AG10803 (cell line): ENCODE measurements at places on chromosomes 3 and 15.

- no peak for DNase-seq
Observed at GRCh38 chr15:63857461-63857856, 23.7 kb upstream of the HERC1 start.

GRCh38 chr15:63483521-63484371 lies 20.6 kb upstream of the USP3 start:
- DNase-seq, result no peak

DNA sequence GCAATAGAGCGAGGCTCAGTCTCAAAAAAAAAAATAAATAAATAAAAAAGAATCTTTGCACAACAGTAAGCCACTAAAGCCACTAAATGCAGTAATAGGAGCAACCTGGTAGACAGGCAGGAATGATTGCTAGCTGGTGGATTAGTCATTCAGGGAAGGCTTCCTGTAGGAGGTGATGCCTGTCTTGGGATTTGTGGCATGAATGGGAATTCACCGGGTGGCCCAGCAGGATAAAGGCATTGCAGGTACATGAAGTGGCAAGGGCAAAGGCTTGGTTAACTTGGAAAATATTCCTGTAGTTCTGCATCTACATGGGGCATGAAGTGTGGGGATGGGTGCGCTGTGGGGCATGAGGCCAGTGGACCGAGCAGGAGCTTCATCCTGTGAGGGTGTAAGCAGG lies 94.5 kb downstream of the IQSEC1 start:
- DNase-seq, result no peak

GRCh38 chr3:127478922-127479321 lies 111.6 kb downstream of the TPRA1 start:
- no peak for DNase-seq

- no peak for DNase-seq
Observed at GRCh38 chr3:31226346-31226745, 306.4 kb upstream of the STT3B start.

DNA sequence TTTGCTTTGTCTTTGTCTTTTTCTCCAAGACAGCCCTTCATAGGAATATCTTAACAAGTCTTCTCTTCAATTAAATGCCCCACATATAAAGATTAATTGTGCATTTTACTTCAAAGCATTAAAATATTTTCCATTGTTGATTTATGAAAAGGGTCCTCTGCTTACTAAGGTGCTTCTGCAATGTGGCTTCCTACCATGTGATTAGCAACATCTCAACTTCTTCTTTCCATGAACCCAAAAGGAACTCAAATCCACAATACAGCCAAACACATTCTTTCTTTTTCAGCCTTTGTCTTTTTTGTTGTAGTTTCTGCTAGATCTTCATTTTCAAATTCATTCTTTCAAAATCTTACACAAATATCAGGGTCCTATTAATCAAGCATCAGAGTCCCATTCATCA lies 309.2 kb downstream of the NSUN3 start:
- DNase-seq, result no peak

GRCh38 chr3:94811836-94812235 lies 749.0 kb downstream of the NSUN3 start:
- no peak for DNase-seq

GRCh38 chr15:93203036-93203435 lies 114.0 kb upstream of the RGMA start:
- no peak for DNase-seq

GRCh38 chr3:58998476-58999117 lies 51.2 kb downstream of the CFAP20DC start:
- peak; percentile 86 for DNase-seq

- DNase-seq, result no peak
Observed at GRCh38 chr3:37537914-37538691, 323.6 kb upstream of the CTDSPL start.

- DNase-seq, result no peak
Observed at GRCh38 chr15:81195339-81195864, 1.3 kb upstream of the IL16 start.

- DNase-seq, result no peak
Observed at GRCh38 chr3:131363275-131363674, 18.3 kb upstream of the NUDT16 start.

DNA sequence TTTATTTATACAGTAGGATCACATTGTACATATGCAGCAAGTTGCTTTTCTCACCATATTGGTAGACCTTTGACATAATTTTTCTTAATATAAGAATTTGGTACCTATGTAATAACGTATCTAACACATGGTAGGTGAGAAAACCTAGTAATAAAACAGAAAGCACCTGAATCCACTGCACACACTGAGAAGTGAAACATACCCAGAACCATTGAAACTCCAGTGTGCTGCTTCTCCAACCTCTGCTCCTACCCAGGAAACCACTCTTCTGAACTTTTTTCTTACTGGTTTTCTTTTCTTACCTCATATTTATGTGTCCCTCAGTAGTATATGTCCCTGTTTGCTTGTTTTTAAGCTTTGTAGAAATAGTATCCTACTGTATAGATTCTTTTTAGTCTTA lies 293.0 kb downstream of the UBE2E2 start:
- no peak for DNase-seq

GRCh38 chr3:90102146-90102545 lies 994.7 kb downstream of the EPHA3 start:
- DNase-seq, result no peak

DNA sequence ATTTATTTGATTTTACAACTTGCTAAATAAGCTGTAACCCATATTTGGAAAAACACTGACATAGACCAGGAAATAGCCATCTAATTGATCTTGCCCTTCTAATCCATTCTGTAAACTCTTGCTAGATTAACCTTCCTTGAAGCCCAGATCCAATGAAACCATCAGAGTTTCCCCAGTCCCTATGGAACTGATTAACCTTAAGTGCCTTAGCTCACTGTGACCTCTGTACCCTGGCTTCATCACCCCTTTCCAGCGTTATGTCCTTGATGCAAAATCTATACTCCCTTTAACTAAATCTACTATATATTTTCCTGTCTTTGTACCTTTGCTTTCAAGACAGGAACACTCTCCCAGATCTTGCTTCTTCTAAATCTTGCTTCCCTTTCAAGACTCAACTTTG lies 42.9 kb upstream of the CADPS start:
- no peak for DNase-seq

DNA sequence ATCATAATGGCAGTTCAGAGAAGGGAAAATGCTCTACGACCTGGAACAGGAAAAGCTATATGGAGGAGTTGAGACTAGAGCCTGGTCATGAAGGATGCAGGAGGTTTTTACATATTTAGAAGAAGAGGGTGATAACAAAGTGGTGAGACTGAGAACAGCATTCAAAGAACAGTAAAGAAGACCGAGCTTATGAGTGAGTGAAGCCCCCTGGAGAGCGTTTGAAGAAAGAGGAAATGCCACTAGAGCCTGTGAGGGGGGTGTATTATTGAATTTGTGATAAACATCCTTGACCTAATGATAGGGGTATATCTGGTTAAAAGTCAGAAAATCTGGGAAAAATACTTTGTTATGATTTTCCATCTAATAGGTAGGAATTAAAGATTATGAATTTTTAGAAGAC lies 4.2 kb downstream of the PARP9 start:
- DNase-seq, result no peak

- DNase-seq, result no peak
Observed at GRCh38 chr3:121737644-121738043, 11.9 kb downstream of the GOLGB1 start.

DNA sequence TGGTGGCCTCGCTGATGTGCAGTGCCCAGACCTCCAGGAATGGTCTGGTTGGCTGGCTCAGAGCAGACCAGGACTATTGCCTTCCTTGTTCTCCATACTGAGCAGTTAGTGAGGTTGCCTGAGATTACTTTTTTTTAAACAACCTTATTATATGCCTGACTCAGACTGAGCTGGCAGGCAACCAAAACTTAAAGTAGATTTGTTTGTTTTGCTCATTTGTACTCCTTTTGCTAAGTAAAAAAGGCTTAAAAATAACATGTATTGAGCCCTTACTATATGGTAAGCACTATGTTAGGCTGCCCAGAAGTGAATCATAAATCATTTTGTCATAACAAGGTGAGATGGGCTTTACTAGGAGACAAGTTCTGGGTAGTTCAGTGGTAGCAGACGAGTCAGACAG lies 92.4 kb downstream of the GHSR start:
- peak; percentile 77 for DNase-seq

DNA sequence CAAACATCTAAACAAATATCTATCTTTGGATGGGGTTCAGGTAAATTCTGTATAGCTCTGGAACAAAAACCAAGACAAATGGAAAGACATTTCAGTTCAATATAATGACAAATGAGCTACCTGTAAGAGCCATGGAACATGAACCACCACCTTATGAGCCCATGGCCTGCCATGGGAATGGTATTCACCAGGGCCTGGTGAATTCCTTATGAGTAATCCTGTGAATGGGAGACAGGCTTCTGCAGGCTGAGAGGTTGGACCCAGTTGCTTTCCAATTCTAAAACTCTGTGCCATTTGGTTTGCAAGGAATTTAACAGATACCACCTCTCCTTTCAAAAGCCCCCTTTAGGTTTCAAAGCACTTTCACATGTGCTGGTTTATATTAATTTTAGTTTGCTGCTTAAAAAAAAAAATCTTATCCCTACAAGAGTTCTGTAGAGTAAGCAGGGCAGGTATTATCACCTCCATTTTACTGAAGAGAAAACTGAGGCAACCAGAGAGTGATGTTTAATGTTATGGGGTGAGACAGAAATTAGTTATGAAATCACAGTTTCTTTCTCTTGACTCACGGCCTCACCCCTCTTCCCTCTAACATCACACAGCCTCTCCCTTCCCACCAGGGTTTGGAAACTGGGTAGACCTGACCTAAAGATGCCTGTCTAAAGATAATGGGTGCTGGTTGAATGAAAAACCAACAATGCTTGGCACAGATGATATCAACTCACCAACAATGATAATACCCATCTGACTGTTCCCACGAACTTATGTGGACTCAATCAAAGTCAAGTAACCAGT lies 397.6 kb upstream of the WNT5A start:
- no peak for DNase-seq

DNA sequence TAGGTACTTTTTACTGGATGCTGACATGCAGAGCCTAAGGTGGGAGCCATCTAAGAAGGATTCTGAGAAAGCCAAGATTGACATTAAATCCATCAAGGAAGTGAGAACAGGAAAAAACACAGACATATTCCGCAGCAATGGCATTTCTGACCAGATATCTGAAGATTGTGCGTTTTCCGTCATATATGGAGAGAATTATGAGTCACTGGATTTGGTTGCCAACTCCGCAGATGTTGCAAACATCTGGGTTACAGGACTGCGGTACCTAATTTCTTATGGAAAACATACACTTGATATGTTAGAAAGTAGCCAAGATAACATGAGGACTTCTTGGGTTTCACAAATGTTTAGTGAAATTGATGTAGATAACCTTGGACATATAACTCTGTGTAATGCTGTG lies 125.1 kb downstream of the PLCL2 start:
- DNase-seq, result no peak

DNA sequence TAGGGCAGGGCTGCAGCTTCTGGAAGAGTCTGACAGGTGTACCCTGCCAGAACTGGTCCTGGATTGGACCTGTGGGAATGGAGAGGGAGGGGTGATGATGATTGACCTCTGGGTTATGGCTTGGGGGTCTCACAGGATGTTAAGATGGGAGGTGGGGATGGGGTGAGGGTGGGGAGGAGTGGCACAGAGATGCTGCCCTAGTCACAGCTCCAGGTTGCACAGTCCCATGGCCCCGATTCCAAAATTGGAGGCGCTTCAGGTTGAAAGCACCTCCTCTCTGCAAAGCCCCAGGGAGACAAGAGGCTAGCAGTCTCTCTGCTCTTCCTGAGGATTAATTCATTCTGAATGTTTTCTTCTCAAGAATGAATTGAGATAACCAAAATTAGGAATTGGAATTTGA lies 101.4 kb downstream of the FAM43A start:
- DNase-seq, result no peak
